Stimulated activated CD4-positive, alpha-beta T cell treated with anti-CD3 and anti-CD28 coated beads, Interleukin-2, amount 100 ng/mL, for 48 hours (primary cell): ENCODE measurements at places on chromosomes 7 and 10.

GRCh38 chr7:42016517-42016916 lies 220.5 kb downstream of the GLI3 start:
- no peak for DNase-seq

DNA sequence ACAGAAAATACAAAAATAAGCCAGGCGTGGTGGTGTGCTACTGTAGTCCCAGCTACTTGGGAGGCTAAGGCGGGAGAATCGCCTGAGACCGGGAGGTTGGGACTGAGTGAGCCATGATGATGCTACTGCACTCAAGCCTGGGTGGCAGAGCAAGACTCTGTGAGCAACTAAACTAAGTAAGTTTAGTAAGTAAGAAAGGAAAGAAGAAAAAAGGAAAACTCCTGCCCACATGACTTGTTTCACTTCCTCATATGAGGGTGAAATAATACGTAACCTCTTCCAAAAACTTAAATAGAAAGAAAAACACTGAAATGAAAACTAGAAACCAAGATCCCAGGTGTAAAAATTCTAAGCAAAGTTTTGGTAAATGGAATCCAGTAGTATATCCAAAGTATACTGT lies 79.6 kb downstream of the LARP4B start:
- no peak for DNase-seq

DNA sequence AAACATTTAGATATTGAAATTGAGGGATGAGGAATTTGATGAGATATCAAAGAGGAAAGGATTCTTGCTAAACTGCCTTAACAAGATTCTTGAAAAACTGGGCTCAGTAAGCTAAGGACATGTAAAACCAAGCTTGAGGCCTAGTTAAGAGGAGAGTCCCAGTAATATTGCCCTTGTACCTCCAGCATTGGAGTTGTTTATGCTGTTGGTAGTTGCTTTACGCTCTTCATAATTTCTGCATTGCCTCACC lies 156.1 kb upstream of the TRIM24 start:
- DNase-seq, result no peak

GRCh38 chr7:73705551-73705920 lies 13.9 kb downstream of the STX1A start:
- no peak for DNase-seq

- no peak for DNase-seq
Measured at GRCh38 chr7:27656724-27657123, 6.0 kb downstream of the HIBADH start.

DNA sequence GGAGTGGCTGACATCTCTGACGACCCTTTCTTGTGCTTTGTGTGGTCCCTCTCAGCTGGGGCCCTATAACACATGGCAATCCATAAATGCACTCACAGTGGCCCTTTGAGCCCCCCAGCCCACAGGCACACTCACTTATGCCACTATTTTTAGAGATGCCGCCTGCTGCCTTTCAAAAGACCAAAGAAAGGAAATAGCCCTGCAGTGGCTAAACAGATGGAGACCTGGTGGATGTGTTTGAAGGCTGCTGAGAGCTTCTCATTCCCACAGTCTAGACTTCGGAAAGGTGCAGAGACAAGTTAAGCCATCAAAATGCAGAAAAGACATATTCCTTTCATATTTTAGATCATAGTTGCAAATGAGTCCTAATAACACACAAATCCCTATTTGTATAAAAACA lies 42.0 kb upstream of the PDZD8 start:
- no peak for DNase-seq
